Endodermal cell (in vitro differentiated cells): ENCODE measurements at places on chromosomes 16 and 17. TPM values are rescaled to one million over a fixed set of nuclear protein-coding genes. Genes with fewer than 3 reads are reported as not detected.

GRCh38 chr17:65139101-65139764, 2.1 kb downstream of the RGS9 start:
- DNase-seq = no peak

DNA sequence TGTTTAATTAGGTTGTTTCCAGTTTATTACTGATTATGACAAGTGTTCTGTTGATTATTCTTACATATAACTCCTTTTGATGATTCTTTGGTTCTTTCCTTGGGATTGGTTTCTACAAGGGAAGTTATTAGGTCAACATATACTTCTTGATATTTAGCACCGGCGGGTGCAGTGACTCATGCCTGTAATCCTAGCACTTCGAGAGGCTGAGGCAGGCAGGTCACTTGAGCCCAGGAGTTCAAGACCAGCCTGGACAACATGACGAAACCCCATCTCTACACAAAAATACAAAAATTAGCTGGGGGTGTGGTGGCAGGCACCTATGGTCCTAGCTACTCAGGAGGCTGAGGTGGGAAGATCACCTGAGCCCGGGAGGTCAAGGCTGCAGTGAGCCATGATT, 120.2 kb upstream of the HAS3 start:
- DNase-seq = no peak

- DNase-seq = peak; percentile 62
Measured at GRCh38 chr17:40350689-40351358, 13.7 kb downstream of the GJD3 start.

DNA sequence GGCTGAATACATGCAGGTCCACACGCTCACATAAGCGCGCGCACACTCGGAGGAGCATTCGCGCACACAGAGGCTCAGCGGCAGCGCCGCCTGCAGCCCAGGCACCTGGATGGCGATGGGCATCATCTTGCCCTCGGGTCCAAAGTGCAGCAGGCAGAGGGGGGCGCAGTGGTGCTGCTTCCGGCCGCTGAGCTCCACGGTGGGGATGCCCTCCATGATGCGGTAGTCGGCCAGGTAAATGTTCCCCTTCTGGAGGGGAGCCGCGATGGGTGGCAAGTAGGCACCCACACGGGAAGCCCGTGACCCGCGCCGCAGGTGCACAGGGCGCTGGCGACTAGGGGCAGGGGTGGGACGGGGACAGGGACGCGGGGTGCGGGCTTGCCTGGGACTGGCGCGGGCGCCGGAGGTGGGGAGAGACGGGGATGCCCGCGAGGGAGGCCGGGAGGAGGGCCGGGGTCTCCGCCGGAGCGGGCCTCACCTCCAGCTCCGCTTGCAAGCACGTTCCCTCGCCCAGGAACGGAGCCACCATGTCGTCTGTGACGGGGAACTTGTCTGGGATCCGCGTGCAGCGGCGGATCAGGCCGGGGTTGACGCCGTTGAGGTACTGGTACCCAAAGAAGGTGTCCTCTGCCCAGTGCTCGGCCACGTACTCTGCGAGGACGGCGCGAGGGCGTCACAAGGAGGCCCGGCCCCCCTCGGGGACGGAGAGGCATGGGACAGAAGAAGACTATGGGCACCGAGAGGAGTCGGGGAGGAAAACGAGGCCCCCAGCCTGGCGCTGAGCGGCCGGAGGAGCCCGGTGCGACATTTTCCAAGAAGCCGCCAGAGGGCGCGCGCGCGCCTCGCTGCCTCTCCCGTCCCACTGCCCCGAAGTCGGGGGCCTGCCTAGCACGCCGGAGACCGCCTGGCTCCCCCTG, 8.0 kb downstream of the ALOX12B start:
- peak; percentile 96 for DNase-seq

- DNase-seq = no peak
Measured at GRCh38 chr16:54362591-54363206, 76.1 kb upstream of the IRX3 start.

DNA sequence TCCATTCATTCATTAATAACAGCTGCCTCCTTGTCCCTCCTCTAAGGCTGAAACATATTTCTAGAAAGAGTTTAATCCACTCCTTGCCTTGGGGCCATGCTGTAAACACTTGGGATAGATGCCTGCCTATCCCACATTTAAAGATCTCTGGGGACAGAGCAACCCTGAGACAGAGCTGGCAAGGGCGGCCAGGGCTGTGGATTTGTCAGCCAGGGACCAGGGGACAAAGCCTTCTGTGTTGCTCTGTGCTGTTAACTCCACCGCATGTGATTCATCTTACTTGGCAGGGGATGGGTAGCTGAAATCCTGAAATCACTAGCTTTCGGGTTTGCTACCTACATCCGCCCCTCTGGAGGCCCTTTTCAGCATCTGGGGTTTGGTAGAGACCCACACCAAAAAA, 392.9 kb downstream of the SLC39A11 start:
- DNase-seq = no peak

DNA sequence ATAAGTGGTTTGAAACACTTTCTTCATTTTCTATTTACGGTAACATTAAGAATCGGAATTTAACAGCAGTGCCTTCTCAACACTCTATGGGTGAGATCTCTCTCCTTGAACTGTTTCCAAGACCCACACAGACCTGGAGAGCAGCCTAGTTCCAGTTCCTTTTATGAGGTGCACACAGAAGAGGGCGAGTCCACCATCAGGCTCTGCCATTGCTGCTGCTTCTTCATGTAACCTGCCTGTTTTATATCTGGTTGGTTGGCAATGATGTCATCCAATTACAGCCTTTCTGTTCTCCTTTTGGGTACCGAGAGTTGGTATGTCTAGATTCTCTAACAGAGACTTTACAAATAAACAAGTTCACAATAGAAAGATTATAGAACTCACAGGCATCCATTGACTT, 225.7 kb downstream of the UTP18 start:
- no peak for DNase-seq

- DNase-seq = no peak
Measured at GRCh38 chr17:31318298-31318801, 3.1 kb downstream of the EVI2A start.

DNA sequence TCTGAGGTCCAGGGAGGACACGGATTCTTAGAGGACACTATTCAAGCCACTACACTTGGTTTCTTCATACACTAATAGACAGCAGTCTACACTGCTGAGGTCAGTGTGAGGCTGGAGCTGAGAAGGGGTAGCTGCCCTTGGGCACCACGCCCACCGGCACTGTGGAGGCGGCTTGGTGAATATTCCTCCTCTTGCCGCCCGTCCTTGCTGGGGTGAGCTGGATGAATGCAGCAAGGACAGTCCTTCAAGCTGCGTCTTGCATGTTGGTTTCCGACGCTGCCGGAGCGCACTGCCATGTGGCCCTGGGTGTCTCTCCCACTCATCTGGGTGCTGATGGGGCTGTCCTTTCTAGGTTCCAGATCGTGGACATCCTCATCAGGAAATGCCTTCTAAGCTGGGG, 2.6 kb downstream of the ZNF205 start:
- DNase-seq = peak; percentile 47

- no peak for DNase-seq
Measured at GRCh38 chr16:17949982-17950250, 386.6 kb downstream of the NPIPA8 start.

- DNase-seq = no peak
Measured at GRCh38 chr16:58280846-58281301, 14.0 kb downstream of the PRSS54 start.

- no peak for DNase-seq
Measured at GRCh38 chr17:71441098-71441497, 679.7 kb upstream of the SOX9 start.

DNA sequence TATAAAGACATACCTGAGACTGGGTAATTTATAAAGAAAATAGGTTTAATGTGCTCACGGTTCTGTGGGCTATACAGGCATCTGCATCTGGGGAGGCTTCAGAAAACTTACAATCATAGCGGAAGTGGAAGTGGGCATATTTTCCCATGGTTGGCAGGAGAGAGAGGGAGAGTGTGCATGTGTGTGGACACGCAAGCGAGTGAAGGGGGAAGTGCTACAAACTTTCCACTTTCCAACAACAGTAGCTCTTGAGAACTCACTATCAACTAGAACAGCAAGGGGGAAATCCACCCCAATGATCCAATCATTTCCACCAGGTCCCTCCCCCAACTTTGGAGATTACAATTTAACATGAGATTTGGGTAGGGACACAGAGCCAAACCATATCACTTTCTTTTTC, 11.1 kb downstream of the TAOK1 start:
- no peak for DNase-seq

DNA sequence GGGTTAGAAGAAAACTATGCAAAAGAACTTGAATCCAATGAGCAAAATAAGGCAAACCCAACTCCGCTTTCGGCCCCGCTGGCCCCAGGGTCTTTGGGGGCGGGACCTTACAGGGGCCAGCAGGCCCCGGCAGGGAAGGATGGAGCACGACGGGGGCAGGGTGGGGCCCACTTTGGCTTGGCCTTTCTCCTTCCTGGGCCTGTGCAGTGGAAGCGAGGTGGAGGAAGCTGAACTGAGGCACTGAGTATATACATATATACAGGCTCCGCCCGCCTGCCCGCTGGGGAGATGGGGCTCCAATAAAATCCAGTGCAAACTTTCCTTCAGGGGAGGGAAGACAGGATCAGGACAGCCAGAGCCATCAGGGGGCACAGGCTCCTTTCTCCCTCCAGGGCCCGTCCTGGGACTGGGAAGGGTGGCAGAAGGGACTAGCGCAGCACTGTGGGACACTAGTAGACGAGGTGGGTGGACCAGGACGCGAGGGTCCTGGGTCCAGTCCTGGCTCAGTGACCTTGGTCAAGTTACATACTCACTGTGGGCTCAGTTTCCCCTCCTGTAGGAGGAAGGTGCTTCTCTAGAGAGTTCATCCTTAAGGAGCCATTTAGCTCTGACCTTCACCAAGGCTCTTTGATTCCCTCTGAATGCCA, 20.9 kb upstream of the MPO start:
- no peak for DNase-seq

- peak; percentile 94 for DNase-seq
Measured at GRCh38 chr17:28726226-28726626, at the start of gene TLCD1. Gene TLCD1 (minus strand): TSS chr17:28726233. CDS start chr17:28726097, 136 bp downstream.

- peak; percentile 72 for DNase-seq
Measured at GRCh38 chr17:73641826-73642600, 2.2 kb downstream of the SDK2 start.

- no peak for DNase-seq
Measured at GRCh38 chr16:1651974-1652312, 26.1 kb upstream of the JPT2 start.

DNA sequence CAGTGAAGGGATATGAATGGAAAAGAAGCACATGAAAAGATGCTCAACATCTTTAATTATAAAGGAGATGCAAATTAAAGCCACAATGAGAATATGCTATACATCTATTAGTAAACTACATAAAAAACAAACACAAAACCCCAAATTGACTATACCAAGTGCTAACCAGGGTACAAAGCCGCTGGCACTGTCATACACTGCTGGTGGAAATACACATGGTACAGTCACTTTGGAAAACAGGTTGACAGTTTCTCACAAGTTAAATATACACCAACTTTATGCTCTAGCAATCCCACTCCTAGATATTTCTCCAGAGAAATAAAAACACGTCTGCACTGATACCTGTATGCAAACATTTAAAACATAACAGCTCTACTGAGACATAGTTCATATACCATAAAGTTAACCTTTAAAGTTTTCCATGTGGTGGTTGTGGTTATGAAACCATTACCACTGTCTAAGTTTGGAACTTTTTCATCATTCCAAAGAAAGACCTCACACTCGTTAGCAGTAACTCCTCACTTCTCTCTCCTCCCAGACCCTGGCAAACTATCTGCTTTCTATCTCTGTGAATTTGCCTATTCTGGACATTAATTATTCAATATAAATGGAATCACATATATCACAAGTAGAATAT, 42.7 kb downstream of the ADGRG5 start:
- DNase-seq = no peak

DNA sequence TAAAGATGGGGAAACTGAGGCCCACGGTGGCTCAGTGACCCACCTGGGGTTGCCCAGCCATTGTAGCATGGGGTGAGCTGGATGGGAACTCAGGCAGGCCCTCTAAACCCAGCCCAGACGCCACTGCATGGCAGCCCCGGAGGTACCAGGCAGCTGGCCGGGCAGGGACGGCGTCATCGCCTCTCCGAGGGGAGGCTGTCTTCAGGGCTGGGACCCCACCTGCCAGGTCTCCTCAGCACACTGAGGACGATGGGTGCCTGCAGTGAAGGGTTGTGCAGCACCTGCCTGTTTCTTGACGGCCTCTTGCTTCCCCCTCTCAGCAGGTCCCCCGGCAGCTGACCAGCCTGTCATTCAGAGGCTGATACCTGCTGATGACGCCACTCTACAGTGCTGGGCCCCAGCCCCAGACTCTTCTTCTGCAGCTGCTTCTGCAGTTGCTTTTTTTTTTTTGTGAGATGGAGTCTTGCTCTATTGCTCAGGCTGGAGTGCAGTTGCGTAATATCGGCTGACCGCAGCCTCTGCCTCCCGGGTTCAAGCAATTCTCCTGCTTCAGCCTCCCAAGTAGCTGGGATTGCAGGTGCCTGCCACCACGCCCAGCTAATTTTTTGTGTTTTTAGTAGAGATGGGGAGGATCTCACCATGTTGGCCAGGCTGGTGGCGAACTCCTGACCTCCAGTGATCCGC, 24.7 kb downstream of the RNF213 start:
- DNase-seq = no peak

DNA sequence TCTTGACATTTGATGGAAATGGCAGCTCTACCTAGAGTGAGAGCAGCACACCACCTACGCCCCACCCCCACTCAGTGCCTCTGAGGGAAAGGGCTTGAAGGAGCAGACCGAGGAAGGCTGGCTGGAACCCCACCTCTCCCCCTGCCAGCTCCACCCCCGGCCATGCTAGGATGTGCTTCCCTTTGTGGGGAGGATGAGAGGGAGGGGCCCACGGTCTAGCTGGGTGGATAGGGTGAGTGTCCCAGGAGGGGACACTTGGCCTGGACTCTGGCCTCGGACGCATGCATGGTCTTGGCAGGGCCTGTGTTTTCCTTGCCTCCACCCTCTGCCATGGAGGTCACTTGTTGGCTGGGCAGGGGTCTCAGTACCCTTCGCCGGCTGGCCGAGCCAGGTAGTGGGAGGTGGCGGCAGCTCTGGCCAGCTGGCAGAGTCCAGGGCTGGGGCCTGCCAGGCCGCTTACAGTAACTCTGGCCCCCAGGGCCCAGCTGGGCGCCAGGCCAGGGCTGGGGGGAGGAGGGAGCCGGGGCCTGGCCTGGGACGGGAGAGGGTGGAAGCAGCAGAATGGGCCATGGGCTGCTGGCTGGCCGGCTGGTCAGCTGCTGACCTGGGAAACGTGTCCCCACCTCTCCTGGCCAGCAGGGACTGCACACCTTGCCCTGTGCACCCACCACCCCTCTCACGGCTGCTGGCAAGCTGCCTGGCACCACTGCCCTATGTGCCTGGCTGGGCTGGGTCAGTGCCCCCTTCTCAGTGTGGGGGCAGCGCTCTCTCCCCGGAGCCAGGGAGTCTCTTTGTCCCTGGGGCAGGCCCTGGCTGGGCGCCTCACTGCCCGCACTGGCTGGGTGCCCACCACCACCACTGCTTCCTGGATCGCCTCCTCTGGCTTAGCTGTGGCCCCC, 23.0 kb downstream of the RARA start:
- DNase-seq = no peak

TEKT5 gene
- not detected in 2 replicates for total RNA-seq

C16orf86 gene
- total RNA-seq = 3.2 and 3.6 TPM in 2 replicates

KRTAP9-9 gene
- total RNA-seq = not detected in 2 replicates

MPP3 gene
- 5.8 and 6.3 TPM in 2 replicates for total RNA-seq

KRT24 gene
- total RNA-seq = not detected in 3 replicates

CDH11 gene
- 0.73 to 1.3 TPM (median 0.99 TPM) in 3 replicates for total RNA-seq
